ENCODE measurements at places on chromosomes 11 and 22.

DNA sequence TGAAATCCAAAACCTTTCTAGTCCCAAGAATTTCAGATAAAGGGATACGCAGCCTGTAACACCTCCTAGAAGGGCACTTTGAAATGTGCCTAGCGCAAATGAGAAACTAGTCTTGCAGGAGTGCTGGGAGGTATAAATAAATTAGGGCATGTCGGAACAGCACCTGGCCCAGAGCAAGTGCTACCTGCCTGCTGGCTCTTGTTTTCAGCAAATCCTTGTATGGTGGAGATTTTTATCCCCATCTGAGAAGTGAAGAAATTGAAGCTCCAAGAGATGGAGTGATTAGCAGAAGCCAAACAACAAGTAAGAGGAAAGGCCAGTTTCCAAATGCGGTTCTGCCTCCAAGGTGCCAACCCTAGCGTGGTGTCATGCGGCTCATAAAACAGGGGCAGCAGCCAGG, 36.7 kb upstream of the TFIP11 start:
- peaks cover 6% of the 10 kb centered on the region for H3K4me1 ChIP-seq
- no peak overlapping the region for H3K27ac ChIP-seq
- H3K4me3 ChIP-seq: no peak overlapping the region
- H3K27me3 ChIP-seq: no peaks in the 10 kb centered on the region
- H3K36me3 ChIP-seq: peaks cover 2% of the 10 kb centered on the region
- peak; percentile 28 for DNase-seq

GRCh38 chr11:56910785-56911184, 77.9 kb upstream of the OR5AK2 start:
- no peak overlapping the region for H3K27ac ChIP-seq
- H3K36me3 ChIP-seq: no peaks in the 10 kb centered on the region
- no peak for DNase-seq
- H3K4me3 ChIP-seq: no peak overlapping the region
- H3K4me1 ChIP-seq: no peaks in the 10 kb centered on the region
- H3K27me3 ChIP-seq: no peaks in the 10 kb centered on the region

DNA sequence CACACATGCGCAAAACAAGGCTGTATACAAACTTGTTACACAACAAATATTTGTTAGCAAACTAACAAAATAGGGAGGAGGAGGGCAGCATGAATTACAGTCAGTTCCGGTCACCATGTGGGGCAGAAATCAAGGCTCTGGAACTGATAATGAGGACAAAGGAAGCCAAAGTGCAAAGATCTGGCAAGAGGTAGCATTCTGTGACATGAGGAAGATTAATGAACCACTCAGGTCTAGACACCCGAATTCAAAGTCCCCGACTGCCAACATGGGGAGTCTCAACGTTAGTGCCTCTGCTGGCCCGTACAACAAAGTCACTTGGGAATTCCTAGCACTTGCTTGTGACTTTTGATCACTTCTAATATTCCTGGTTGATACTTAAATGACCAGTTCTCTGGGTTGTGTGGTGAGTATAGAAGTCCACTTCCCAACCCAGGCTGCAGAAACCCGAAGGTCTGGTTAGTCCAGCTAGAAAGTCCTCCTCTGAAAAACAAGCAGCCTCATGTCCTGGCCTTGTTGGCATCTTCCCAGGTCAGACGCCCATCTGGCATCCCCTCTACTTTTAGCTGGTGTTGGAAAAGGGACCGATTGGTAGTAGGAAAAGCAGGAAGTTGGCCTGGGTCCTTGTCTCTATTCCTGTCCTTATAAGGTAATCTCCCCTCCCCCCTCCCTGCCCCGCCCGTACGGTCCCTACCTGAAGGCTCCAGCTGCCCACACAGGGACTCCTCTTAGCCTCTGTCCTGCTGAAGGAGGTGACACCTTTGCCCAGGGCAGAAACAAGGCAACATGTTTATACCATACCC, 1.6 kb downstream of the SUN2 start:
- H3K4me1 ChIP-seq: peaks cover 16% of the 10 kb centered on the region
- no peak overlapping the region for H3K4me3 ChIP-seq
- DNase-seq: peak; percentile 70
- H3K27me3 ChIP-seq: no peaks in the 10 kb centered on the region
- peak overlapping the region; percentile 90 for H3K27ac ChIP-seq

DNA sequence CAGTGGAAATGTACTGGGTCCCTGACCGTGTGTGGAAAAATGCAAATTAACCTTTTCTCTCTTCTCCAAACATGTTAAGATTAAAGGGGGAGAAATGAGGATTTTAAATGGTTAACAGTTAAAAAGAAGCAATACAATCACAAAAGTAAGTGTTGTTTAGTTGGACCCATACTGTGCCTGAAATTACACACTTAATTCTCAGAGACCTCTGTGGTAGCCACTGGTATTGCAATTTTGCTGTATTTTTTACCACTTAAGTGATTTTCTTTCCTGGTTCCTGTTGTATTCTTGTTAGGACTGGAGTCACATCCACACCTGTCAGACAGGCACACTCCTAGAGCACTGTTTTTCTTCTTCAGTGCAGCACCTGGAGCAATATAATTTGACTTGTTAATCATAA, 179.6 kb upstream of the PDGFD start:
- no peak overlapping the region for H3K27ac ChIP-seq
- H3K4me1 ChIP-seq: no peaks in the 10 kb centered on the region
- H3K4me3 ChIP-seq: no peak overlapping the region
- H3K36me3 ChIP-seq: no peaks in the 10 kb centered on the region
- H3K27me3 ChIP-seq: no peaks in the 10 kb centered on the region

DNA sequence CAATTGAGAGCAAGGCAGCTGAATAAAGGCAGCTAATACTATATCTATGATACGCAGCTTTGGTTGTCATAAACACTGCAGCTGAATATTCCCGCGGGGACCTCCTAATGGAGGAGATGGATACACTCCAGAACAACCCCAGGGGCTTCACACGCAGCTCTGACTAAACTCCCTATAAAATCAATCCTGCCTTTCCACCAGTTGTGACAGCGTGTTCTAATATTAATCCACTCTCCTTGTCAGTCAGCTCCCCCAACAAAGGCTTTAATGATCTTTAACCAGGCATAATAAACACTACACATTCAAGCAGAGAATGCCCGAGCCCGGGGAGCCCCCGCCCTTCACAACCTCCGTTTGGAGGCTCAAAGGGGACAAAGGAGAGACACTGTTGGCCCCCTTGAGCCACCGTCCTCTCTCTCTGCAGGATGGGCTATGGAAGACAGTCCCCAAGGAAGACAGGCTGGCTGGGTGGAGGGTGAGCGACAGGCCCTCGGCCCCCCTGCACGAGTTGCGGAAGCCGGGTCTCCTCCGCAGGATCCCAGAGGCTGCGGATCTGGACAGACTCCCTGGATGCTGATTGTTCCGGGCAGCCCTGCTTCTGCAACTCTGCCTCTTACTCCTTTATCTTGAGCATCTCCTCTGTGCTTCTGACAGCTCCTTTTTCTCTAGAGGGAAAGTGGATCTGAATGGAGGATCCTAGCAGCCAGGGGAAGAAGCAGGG, 565.2 kb downstream of the BUD13 start:
- H3K36me3 ChIP-seq: no peaks in the 10 kb centered on the region
- no peak overlapping the region for H3K27ac ChIP-seq
- no peaks in the 10 kb centered on the region for H3K27me3 ChIP-seq
- H3K4me3 ChIP-seq: no peak overlapping the region
- no peak for DNase-seq

- H3K4me1 ChIP-seq: peaks cover under 1% of the 10 kb centered on the region
- H3K36me3 ChIP-seq: no peaks in the 10 kb centered on the region
- H3K27ac ChIP-seq: no peak overlapping the region
- H3K27me3 ChIP-seq: no peaks in the 10 kb centered on the region
These were observed 4.9 kb upstream of the CNTN5 start for GRCh38 chr11:99015634-99016454.

DNA sequence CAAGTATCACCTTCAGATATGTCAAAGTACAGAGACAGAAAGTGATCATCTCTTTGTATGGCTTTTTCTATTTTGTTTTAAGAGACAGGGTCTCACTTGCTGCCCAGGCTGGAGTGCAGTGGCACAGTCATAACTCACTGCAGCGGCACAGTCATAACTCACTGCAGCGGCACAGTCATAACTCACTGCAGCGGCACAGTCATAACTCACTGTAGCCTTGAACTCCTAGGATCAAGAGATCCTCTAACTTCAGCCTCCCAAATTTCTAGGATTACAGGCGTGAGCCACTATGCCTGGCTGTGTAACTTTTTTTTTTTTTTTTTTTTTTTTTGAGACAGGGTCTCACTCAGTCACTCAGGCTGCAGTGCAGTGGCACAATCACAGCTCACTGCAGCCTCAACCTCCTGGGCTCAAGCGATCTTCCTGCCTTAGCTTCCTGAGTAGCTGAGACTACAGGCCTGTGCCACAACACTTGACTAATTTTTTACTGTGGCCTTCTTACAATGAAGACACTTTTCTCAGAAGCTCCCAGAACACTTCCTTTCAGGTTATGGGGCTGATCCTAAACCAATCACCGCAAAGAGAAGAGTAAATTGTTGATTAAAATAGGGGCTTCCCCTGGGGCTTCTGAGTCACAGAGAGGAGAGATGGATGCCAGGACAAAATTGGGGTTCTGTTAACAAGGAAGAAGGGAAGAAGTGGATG, 9.0 kb upstream of the HIKESHI start:
- H3K4me3 ChIP-seq: no peak overlapping the region
- no peaks in the 10 kb centered on the region for H3K36me3 ChIP-seq

DNA sequence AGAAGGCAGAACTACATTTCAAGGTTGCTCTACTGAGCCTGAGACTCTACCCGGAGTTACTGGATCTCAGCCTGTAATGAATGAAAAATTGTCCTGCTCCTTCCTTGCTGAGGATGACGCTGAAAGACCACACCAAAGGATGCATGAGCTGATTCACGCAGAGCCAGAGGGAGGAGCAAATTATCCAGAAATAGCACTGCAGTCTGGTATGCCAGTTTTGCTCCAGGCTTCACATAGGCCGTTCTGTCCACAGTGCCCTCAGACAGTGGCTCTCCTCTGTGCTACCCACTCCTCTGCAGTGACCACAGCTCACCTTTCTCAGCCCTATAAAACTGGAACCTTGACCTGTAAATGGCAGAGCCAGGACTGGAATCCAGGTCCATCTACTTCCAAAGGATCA, 79.3 kb upstream of the GALNT18 start:
- peaks cover 2% of the 10 kb centered on the region for H3K4me1 ChIP-seq
- no peak overlapping the region for H3K4me3 ChIP-seq
- peak; percentile 5 for DNase-seq
- no peaks in the 10 kb centered on the region for H3K36me3 ChIP-seq

GRCh38 chr11:132588366-132588765, 943.9 kb downstream of the OPCML start:
- H3K36me3 ChIP-seq: no peaks in the 10 kb centered on the region
- no peak overlapping the region for H3K4me3 ChIP-seq
- DNase-seq: no peak
- no peak overlapping the region for H3K27ac ChIP-seq
- H3K27me3 ChIP-seq: no peaks in the 10 kb centered on the region

DNA sequence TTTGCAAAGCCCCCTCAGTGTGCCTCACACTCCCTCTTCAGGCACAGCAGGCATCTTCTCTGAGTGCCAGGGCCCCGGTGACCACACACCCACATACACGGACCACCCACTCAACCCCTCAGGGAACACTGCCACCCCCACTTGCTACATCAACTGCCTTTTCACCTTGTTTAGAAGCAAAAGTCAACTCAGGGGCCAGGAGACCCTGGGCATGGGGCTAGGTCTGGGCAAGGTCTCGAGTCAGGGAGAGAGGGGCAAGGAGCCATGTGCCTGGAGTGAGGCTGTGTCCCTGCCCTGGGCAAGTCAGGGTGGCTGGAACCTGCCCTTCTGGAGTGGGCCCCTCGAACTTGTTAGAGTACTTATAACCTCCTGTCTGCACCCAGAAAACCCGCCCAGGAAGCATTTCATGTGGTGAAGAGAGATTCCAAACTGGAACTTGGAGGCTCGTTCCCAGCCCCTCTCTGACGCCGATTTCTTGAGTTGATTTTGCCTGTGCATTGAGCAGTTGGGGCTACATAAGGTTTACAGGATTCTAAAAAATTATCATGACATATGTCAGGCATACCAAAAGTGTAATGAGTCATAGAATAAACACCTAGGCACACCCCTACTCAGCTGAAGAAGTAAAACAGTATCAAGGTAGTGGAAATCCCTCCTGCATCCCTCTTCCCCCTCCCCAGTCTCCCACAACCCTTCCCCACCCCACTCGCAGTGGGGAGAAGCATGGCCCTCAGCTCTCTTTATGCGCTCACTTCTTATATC, 74.3 kb downstream of the MYEOV start:
- no peaks in the 10 kb centered on the region for H3K27me3 ChIP-seq
- no peak for DNase-seq
- H3K36me3 ChIP-seq: no peaks in the 10 kb centered on the region
- H3K27ac ChIP-seq: no peak overlapping the region
- H3K4me3 ChIP-seq: no peak overlapping the region
- H3K4me1 ChIP-seq: no peaks in the 10 kb centered on the region

GRCh38 chr11:86473991-86474833, 99.5 kb downstream of the CCDC81 start:
- no peaks in the 10 kb centered on the region for H3K27me3 ChIP-seq
- no peak overlapping the region for H3K4me3 ChIP-seq
- H3K36me3 ChIP-seq: no peaks in the 10 kb centered on the region
- peaks cover 34% of the 10 kb centered on the region for H3K4me1 ChIP-seq
- H3K27ac ChIP-seq: peak overlapping the region; percentile 76
- DNase-seq: no peak

DNA sequence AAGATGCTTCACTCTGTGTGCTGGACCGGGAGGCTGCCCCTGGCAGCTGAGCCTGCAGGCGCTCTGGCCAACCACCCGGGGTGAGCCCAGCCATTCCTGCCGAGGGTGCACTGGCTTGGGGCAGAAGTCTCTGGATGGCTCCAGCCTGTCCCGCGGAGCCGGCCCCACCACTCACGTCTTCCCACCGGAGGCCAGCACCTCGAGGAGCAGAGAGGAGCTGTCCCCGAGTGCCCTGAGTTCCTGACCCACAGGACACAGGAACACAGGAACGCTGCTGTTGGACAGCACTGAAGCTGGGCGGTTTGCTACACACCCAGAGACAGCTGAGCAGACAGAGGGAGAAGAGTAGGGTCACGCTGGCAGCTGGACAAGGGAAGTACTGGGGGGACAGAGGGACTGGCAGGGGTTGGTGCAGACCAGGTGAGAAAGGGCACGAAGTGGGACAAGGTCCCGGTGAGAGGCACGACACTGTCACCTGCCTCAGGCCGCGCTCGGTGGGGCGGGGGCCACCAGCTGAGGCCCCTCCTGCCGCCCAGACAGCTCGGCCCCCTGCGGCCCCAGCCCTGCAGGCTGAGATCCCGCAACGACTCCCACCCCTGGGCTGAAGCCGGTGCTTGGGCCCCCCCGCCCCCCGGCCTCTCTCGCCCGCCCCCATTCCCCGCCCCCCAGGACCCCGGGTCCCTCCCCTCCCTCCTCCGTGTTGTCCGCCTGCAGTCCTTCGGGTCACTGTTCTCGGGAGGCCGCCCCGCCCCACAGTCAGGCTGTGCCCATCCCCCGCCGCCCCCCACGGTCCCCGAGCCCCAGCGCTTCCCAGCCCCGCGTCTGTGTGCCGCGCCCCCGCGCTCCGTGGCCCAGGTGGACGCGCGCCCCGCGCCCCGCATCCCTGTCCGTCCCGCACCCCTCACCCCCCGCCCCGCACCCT, 624 bp upstream of the B4GALNT4 start:
- peaks cover 8% of the 10 kb centered on the region for H3K36me3 ChIP-seq
- H3K4me3 ChIP-seq: no peak overlapping the region
- H3K27ac ChIP-seq: no peak overlapping the region
- peaks cover 11% of the 10 kb centered on the region for H3K4me1 ChIP-seq
- DNase-seq: no peak
- no peaks in the 10 kb centered on the region for H3K27me3 ChIP-seq
